CD4-positive, CD25-positive, alpha-beta regulatory T cell (primary cell): ENCODE measurements at places on chromosomes 1 and 21. TPM values are rescaled to one million over a fixed set of nuclear protein-coding genes. Genes with fewer than 3 reads are reported as not detected.

LCE3E gene
- polyA plus RNA-seq, result not detected

KCNE2 gene
- polyA plus RNA-seq, result not detected

S100A7A gene
- polyA plus RNA-seq, result not detected

GRCh38 chr1:181517181-181517875 lies 34.0 kb downstream of the CACNA1E start:
- DNase-seq, result no peak

GRCh38 chr1:183710333-183710732 lies 57.2 kb upstream of the APOBEC4 start:
- no peak for DNase-seq

DNA sequence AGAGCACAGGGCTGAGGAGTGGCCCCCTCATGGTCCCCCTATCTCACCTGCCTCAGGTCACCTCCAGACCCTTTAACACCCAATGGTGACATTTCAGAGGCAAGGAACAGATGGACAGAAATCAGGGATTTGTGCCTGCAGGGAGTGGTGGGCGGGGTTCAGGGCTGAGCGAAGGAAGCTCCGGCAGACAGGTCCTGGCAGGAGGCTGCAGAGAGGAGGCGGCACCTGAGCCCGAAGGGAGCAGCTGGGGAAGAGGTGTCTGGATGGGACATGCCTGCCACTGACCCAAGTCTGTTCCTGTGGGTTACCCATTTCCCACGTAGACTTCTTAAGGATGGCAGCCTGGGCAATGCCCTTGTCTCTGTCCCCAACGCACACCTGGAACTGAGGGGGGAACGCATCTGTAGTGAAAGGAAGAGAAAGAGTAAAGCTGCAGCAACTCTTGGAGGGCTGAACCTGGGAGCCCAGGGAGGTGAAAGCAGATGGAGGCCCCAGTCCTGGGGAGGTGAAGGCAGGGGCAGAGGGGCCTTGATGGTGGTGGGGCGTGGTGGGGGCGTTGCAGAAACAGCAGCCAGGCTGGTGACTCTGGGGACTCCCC lies 61.6 kb upstream of the ADARB1 start:
- no peak for DNase-seq

DNA sequence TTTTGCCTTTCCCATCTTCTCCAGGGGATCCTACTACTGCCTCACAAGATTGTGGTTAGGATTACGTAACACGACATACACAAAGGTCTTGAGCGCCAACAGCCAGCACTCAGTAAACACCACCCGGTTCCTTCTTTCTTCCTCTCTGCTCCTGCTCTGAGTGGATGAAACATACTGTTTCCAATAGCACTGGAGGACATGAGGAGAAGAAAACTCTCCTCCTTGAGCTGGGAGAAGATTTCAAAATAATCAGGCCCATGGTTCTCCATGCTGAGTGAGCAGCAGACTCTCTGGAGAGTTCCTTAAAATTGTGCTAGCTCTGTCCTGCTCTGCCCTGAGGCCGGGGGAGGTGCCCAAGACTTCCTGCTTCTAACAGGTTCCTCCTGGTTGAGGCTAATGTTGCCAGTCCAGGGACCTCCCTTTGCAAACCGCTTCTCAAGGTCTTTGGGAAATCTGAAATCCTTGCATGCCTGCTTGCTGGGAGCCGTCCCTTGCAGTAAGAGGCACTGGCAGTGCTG lies 29.4 kb upstream of the MX1 start:
- DNase-seq, result no peak

- DNase-seq, result no peak
These were observed 7.1 kb upstream of the SSBP3 start for GRCh38 chr1:54413295-54413694.

DNA sequence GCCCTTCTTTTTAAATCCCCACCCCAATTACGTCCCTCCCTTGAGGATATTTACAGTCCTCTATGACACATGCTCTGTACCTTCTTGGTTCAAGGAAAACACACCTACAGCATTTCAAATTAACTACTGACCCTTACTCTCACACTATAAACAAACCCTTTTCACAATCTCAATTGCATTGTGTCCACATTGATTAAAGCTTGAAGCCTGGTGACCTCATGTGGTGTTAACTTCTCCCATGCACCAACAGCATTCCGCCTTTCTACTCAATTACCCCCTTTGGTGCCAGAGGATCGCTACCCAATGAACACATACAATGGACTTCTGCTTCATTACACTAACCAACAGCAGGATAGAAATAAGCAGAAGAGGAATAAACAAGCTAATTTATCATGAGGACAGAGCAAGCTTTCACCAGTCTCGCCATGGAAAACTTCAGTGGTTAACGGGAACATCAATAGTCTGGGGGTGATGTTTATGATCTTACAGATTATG lies 15.2 kb downstream of the WLS start:
- no peak for DNase-seq
